ENCODE measurements at places on chromosomes 1 and 21.

GRCh38 chr1:245762396-245762910, 607.7 kb downstream of the KIF26B start:
- no peak for DNase-seq

- DNase-seq, result no peak
These were observed 1.7 kb downstream of the DHCR24 start for GRCh38 chr1:54885237-54885679.

- no peak for DNase-seq
These were observed 85.3 kb downstream of the C1orf21 start for GRCh38 chr1:184472136-184472535.

- DNase-seq, result no peak
These were observed 6.2 kb upstream of the IL10RB start for GRCh38 chr21:33259995-33260394.

- DNase-seq, result no peak
These were observed 32.5 kb upstream of the KCNA3 start for GRCh38 chr1:110707232-110707631.

- no peak for DNase-seq
These were observed 5.5 kb upstream of the PROX1 start for GRCh38 chr1:213982289-213982671.

- no peak for DNase-seq
These were observed 8.2 kb downstream of the UMODL1 start for GRCh38 chr21:42079008-42079938.

DNA sequence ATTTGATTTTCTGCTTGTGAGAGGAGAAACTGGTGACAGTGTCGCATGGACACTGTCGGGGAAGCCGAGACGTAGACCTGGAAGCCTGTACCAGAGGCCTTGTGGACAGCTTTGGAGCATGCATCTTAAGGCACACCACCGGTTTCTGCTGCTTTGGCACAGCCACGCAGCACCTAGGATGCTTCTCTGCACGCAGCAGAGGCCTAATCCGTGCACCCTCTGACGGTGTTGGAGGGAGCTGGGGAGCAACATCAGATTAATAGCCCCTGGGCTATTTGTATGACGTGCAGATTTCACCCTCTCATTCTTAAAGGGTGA, 30.3 kb downstream of the TEX35 start:
- DNase-seq, result no peak

DNA sequence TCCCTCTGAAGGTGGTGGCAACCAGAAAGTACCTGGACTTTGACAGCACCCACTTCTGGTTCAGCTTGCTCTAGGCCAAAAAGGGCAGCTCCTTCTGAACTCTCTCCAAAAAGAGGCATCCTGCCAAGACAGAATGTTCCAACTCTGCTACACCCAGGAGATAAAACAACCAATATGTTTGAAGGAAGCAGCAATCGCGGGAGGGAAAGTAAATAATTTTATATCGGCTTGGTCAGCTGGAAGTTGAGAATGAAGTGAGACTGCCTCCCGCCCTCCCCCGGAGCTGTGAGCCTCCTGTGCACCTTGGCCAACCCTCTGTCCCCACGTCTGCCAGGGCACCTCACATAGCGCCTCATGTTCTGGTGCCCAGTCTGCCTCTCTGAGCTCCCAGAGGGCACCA, 130.3 kb upstream of the ATP1A1 start:
- DNase-seq, result no peak

- peak; percentile 15 for DNase-seq
These were observed at the start of gene KDM5B for GRCh38 chr1:202807926-202808757. KDM5B (minus strand) TSS chr1:202808421; CDS start chr1:202808305, 116 bp downstream.

- no peak for DNase-seq
These were observed 47.8 kb upstream of the ECE1 start for GRCh38 chr1:21337928-21338572.

GRCh38 chr1:98675282-98675681, 13.8 kb downstream of the SNX7 start:
- no peak for DNase-seq

DNA sequence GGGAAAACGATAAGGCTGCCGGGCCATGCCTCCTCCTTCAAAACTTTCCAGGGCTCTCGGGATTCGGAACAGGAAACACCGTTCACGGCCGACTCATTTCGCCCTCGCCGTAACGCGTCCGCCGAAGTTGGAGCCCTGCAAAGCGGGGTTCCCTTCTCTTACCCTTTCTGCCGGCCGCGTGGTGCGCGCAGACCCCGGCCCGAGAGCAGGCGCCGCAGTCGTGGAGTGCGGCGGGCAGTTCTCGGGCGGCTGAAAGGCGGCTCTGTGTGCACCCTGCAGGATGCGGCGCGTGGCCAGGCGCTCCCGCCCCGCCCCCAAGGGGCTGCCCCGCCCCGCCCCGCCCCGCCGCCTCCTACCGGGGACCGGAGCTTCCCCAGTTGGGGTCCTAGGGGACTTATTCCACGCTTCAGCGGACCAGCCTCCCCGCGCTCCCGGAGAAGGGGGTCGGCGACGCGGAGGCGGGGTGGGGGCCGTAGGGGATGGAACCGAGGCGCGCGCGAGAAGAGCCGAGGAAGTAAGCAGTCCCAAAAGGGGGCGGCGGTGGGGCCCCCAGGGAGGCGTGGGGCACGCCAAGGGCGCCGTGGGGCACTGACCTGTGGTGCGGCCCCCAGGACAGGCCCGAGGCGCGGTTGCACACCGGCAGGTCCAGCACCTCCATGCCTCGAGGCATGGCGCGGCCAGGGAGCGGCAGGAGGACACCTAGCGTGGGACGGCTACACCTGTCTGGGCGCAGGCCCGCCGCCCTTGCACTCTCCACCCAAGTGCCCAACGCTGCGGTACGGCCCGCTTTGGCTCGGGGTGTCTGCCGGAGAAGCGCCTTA, at the start of gene MCOLN2:
MCOLN2 (minus strand) TSS at position 268 of the 821 bp plus-strand sequence; CDS start at position 27, 241 bp downstream.
- DNase-seq, result no peak

GRCh38 chr1:96445302-96445701, 276.3 kb upstream of the PTBP2 start:
- no peak for DNase-seq

GRCh38 chr21:29163341-29164115, 33.1 kb downstream of the MAP3K7CL start:
- DNase-seq, result no peak

GRCh38 chr1:77841574-77841973, 46.9 kb upstream of the NEXN start:
- DNase-seq, result no peak

DNA sequence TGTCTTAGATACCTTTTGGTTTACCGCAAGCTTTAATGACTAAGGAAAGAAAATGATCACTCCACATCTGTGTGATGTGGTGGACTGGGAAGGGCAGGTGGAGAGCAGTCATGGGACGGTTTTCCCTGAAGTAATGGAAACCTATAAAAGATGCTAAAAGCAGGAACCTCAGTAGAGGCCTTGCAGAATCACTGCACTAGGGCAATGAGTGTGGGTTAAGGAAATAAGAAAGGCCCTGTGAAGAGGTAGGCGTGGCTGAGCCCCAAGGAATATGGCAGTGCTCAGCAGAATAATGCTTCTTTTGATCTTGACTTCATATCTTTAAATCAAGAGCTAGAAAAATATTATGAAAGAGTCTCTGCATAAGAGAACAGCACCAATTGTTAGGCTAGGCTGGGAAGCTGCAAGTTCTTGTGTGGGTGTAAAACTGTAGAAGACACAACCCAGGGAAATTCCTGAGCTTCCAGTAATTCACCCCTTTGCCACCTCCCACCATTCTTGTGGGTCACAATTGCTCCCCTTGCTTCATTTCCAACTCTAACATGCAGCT, 49.9 kb downstream of the CLCA4 start:
- no peak for DNase-seq

- no peak for DNase-seq
These were observed 695.4 kb downstream of the BRINP3 start for GRCh38 chr1:189782295-189782694.

DNA sequence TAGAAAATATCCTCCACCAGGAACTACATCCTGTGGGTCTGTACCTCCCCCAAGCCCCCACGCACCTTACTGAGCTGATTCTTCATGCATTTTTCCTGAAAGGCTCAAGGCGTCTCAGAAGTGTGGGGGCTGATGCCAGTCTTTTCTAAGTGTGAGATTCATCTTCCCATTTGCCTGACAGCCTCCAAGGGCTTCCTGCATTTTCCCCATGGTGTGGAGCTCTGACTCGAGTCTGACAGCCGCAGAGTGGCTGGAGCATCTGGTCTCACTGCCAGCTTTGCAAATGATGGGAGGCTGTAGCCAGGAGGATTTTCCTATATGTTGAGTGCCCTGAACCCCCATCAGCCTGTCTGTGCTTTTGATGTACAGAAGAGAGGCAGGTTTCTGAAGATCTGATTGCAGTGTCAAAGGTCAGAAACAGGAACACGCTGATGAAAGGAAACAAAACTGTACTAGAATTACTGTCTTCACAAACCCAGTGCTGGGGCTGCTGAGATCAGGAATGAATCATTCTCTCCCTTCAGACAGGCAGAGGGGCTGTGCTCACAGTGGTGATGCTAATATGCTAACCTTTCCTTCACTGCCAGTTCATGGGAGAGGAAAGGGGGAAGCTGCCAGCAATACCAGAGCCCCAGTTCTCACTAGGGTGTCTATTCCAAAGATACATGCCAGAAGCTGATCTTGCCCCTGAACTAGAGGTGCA, 201.5 kb upstream of the C1orf174 start:
- DNase-seq, result no peak

- DNase-seq, result no peak
These were observed 51.4 kb downstream of the EVA1C start for GRCh38 chr21:32463889-32464300.

DNA sequence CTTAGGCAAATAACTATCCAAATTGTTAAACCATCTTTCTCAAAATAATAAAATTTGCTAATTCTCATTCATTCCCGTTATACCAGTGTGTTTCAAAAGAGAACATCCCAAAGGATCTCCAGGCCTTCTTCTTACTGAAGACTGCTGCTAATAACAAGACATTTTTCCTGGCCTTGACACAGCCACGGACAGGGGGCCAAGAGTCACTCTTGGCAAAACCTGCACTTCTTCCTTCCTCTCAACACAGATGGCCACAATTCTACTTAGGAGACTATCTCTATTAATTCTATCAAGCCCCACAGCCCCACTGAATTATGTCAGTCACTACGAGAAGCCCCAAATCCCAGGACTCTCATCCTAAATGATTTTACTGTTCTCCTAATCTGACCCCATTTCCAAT, 86.0 kb downstream of the EVI5 start:
- DNase-seq, result no peak

- no peak for DNase-seq
These were observed 48.2 kb downstream of the SYT2 start for GRCh38 chr1:202662081-202662480.

DNA sequence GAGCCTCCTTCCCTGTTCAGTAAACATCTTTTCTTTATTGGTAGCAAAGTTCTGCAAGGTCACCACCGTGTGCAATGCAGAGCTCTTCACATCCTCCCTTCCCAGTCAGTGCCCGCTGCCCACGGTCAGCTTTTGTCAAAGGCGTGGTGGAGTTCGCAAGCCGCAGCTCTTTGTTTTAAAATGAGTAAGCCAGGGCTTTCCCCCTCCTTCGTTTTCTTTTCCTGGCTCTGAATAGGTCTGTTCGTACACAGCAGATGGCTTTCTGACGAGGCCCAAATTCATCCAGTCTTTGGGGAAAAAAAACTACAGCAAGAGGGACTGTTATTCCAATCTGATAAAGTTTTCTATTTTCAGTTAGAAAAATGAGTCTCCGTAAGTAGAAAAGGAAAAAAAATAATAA, 153.2 kb downstream of the LRIG2 start:
- no peak for DNase-seq

DNA sequence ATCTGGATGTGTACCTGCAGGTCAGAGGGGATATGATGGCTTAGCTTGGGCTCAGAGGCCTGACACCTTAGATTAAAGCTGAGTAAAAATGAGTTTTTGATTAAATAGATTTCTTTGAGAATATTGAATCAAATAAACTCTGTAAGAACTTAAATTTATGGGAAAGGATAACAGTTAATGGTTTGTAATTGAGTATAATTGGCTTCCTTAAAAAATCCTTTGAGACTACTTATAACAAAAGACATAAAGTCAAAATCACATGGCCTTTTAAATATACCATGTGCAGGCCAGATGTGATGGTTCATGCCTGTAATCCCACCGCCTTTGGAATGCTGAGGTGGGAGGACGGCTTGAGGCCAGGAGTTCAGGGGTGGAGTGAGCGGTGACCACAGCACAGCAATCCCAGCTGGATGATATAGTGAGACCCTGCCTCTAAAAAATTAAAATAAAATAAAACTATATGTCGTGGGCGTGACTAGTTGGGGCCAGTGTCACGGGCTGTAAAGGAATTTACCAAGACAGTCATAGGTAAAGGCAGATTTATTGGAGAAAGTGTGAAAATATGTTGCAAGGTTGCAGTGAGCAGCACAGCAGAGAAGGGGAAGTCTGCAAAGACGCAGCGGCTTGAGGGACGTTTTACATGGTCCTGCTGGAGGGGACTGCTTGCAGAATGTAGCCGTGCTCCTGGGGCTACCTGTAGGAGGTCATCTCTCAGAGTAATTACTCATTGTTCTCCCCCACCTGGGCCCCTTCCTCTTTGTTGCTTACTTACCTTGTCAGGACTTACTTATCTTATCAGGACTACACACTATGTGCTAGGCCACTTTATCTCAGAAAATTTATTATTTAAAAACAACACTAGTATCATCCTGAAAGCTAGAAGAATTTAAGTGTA, 122.3 kb downstream of the ZMYM4 start:
- DNase-seq, result no peak

GRCh38 chr1:157240495-157241184, 102.4 kb upstream of the ETV3 start:
- DNase-seq, result no peak

- DNase-seq, result no peak
These were observed 437.7 kb downstream of the OMA1 start for GRCh38 chr1:58108783-58109182.

GRCh38 chr21:22444990-22445389, 1446.8 kb downstream of the NCAM2 start:
- DNase-seq, result no peak

DNA sequence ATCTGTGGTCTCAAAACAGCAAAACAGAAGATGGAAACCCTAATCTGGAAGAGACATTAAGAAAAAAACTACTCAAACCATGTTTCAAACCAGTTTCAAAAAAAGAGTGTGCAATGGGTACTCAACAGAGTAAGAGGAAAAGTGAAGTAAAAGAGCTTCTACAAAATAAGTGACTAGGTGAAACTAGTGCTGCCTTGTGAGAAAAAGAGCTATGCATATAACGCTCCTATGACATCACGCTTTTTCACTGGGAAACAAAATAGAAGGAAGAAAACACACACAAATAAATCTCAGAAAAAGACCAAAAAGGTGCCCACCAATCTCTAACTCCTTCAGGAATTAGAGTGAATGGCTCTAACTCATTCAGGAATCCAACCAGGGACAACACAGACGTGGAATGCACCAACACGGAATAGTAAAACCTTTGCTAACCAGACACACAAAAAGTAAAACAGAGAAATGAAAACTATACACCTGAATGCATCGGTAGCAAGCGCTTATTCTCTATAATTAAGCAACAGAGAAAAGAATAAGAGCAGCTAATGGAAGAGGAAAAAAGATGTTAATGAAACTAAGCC, 1.3 kb downstream of the FOXJ3 start:
- DNase-seq, result no peak

- no peak for DNase-seq
These were observed 7.2 kb upstream of the ETS2 start for GRCh38 chr21:38798481-38798882.

- no peak for DNase-seq
These were observed 65.4 kb downstream of the LUZP1 start for GRCh38 chr1:23103001-23103889.

All from SHP77 treated with DMSO at 0.1 percent for 48 hours (cell line).